Muscle of leg (tissue), 16 donors: ENCODE measurements at places on chromosomes 13 and 19. TPM values are rescaled to one million over a fixed set of nuclear protein-coding genes. Genes with fewer than 3 reads are reported as not detected.

CPAMD8 gene
- 3.2 TPM for total RNA-seq

GSX1 gene
- not detected for total RNA-seq

- no peaks in the 10 kb centered on the region for H3K4me1 ChIP-seq
- DNase-seq, result peak; percentile 33
- H3K27me3 ChIP-seq, result no peaks in the 10 kb centered on the region
- H3K27ac ChIP-seq, result no peak overlapping the region
Measured at GRCh38 chr13:80945328-80945727, 604.4 kb upstream of the SPRY2 start.

DNA sequence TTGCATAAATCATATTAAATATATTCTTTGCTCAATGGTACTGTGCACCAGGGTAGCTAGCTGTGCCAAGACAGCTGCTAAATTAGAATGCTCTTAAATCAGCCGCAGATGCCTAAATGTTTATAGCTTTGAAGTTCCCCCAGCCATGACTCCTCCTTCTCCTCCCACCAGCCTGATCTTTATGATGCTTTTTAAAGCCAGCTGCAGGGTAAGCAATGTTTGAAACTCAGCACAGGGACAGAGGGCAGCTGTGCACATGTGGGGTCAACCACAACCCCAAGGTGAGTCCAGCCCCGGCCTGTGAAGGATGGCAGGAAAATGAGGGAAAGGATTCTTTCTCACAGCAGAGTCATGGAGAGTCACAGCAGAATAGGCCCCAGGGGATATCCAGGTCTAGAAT is 635.7 kb downstream of the UQCRFS1 start:
- DNase-seq, result peak; percentile 30
- no peak overlapping the region for H3K4me3 ChIP-seq
- no peaks in the 10 kb centered on the region for H3K36me3 ChIP-seq
